ENCODE measurements at places on chromosomes 7 and 10. TPM values are rescaled to one million over a fixed set of nuclear protein-coding genes. Genes with fewer than 3 reads are reported as not detected.

GRCh38 chr7:128174386-128174785 lies 66.7 kb upstream of the LEP start:
- DNase-seq, result no peak

Gene HOXA2
- polyA plus RNA-seq, result 2.6 TPM

Gene TCAF2
- 1.9 TPM for polyA plus RNA-seq

GRCh38 chr10:29636178-29636577 lies 1.4 kb upstream of the SVIL start:
- DNase-seq, result peak; percentile 87

DNA sequence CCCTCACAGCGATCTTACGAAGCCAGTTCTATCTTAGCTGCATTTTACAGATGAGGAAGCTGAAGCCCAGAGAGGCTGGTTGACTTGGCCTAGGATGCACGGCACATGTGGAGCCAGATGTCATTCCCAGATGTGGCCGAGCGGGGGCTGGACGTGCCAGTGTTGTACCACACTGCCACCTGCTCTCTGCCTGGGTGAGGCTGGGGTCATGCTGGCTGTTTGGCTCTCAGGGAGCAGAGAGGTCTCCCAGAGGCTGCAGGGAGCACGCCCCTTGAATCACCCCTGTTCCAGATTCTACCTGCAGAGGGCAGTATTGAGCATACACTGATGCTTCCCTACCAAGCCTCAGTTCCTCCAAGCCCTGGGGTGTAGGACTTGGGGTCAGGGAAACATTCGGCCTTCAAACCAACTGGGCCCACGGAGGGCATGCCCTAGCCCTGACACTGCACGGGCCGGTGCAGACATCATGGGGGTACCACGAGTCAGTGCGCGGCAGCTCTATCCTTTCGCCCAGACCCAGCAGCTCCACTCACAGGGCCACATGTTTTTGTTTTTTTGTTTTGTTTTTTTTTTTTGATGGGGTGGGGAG lies 3.8 kb upstream of the GTF2IRD1 start:
- DNase-seq, result peak; percentile 64

DNA sequence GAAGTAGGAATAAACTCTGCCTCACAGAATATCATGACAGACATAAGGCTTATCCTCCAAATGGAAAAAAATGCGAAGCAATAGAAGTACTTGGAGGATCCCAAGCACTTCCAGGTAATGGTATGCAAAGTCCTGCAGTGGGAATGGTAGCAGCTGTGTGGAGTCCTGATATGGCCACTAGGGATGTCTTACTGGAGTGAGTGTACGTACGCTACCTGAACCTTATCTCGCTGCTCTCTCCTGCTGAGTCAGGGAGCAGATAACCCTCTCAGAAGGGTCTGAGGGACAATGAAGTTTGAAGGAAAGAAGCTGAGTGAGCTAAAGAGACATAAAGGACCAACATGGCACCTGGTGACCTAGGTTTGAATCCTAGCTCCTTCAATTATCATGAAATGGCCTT lies 42.2 kb downstream of the CH25H start:
- no peak for DNase-seq

Gene OPN4
- not detected for polyA plus RNA-seq

DNA sequence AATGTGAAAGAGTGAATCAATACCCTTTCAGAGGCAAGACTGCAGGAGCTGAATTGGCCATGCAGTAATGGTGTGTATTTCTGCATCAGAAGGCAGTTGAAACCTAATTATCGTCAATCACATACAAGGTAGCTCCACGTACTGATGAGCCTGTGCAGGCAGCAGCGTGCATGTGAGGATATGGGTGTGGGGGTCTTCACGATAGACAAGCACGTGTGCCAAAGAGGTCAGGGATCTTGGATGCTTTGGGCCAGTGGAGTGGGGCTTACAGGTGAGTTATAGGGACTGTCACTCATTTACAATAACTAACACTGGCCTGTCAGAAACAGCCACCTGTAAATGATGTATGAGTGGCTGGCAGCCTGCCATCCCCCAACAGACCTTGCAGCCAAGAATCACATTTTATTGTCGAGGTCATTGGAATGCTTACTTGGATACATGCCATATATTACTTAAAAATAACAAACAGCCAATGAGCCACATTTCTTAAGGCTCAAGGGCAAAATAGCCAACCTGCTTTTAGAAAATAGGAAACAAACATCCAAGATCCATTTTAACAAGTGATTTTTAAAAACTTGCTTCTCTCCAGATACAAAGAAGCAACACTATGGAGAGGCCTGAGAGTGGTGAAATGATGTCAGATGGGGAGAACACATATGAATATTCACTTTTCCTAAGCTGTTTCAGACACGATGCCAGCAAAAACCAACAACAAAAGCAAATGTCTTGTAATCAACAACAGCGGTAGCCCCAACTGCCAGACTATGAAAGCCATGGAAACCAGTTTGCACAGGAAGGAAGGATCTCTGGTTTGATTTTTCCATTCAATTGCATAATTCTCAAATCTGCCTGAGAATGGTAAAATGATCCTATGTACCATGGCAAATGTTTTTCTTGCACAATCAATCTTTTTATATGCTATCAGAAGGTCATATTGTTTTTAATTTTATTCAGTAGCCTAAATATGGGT lies 210.7 kb downstream of the SKAP2 start:
- no peak for DNase-seq

- DNase-seq, result no peak
Observed at GRCh38 chr7:1591396-1591795, 21.6 kb upstream of the PSMG3 start.

GRCh38 chr7:93228302-93228701 lies 2.0 kb upstream of the HEPACAM2 start:
- DNase-seq, result peak; percentile 74

Gene GJD4
- not detected for polyA plus RNA-seq

DNA sequence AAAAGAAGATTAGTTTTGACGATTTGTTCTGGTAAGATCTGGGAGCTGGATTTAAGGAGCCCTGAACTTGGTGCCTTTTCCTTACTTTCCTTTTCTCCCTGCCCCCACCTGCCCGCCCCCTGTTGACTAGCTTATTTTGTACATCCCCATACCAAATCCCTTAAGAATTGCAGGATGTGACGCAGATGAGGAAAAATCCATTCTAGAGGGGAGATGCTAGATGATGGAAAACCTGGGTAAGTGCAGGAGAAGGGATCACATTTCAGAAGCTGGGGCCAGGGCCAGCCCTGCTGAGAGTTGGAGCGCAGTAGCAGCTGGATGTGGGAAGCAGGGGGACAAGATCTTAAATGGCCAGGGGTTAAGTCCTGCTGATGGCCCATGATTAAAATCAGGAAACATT lies 93.9 kb downstream of the CCDC3 start:
- DNase-seq, result peak; percentile 39

Gene TSPAN33
- 0.36 TPM for polyA plus RNA-seq

- peak; percentile 10 for DNase-seq
Observed at GRCh38 chr7:69243016-69243415, 355.3 kb upstream of the AUTS2 start.

Gene SLC25A28
- 22.4 TPM for polyA plus RNA-seq

DNA sequence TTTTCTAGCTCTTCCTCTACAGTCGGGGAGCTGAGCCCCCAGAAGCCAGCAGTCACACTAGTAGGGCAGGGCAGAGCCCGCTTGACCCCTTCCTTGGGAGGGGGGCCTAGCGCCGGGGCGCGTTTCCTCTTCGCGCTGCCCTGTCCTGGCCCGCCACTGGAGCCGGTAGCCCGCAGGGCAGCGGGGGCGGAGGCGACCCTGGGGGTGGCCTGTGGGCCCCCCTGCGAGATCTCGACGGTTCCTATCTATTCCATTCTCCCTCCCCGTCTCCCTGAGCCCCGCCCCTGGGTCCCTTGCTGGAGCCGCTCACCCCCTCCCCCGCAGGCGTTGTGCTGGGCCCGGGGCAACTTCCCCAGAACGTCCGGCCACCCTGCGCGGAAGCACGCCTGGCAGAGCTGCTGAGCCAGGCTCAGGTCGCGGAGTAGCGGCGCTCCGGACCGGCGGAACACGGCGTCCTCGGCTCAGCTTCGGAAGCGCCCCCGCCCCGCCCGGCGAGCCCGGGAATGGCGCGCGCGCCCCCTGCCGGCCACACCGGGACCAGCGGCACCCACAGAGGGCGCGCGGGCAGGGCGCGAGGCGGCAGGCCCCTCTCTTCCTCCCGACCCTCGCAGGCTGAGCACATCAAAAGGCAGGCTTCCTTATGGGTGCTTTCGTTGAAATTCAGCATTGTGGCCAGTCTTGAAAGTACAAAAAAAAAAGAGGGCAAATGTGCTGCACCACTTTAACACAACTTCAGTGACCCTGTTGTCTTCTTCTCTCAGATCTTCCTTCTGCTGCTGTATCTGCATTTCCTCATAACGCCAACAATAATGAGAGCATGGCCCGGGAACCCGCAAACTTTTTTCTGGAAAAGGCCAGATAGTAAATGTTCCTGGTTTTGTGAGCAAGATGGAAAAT lies 327.6 kb downstream of the TNS3 start:
- peak; percentile 56 for DNase-seq

GRCh38 chr10:30422151-30422695 lies 11.8 kb upstream of the MAP3K8 start:
- no peak for DNase-seq

- DNase-seq, result no peak
Observed at GRCh38 chr7:88432301-88432700, 125.6 kb upstream of the STEAP4 start.

- DNase-seq, result no peak
Observed at GRCh38 chr7:82335001-82335400, 108.6 kb downstream of the CACNA2D1 start.

DNA sequence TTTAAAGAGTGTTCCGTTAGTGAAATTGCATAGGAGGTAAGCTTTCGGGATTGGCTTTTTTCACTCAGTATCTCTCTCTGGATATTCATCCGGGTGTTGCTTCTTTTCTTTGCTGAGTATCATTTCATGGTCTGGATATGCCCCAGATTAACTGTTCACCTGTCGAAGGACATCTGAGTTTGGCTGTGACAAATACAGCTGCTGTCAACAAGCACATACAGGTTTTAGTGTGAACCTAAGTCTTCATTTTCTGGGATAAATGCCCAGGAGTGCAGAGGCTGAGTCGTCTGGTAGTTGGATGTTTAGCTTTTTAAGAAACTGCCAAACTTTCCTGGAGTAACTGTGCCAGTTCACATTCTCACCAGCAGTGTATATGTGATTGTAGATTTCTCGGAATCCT lies 5.6 kb downstream of the DOCK1 start:
- no peak for DNase-seq

GRCh38 chr10:105540381-105540780 lies 899.3 kb downstream of the SORCS3 start:
- no peak for DNase-seq

Gene DNAH11
- 0.16 TPM for polyA plus RNA-seq

- no peak for DNase-seq
Observed at GRCh38 chr10:122658356-122659049, 41.1 kb downstream of the C10orf120 start.

GRCh38 chr7:135913404-135913803 lies 63.8 kb downstream of the MTPN start:
- no peak for DNase-seq

DNA sequence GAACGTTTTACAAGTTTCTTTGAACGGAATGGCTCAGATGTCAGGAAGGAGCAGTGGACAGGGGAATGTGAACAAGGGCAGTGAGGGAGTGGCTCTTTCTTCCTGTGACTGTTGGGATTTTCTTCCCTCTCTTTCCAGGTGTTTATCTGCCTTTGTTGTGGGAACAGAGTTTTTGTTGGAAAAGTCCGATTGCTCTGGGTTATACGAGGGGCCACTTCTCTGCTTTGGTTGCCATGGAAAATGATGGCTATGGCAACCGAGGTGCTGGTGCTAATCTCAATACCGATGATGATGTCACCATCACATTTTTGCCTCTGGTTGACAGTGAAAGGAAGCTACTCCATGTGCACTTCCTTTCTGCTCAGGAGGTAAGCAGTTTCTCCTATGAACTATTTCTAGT lies 41.4 kb downstream of the ZRANB1 start:
- DNase-seq, result no peak

Gene ZNF398
- 6.7 TPM for polyA plus RNA-seq

Gene LIPF
- not detected for polyA plus RNA-seq

DNA sequence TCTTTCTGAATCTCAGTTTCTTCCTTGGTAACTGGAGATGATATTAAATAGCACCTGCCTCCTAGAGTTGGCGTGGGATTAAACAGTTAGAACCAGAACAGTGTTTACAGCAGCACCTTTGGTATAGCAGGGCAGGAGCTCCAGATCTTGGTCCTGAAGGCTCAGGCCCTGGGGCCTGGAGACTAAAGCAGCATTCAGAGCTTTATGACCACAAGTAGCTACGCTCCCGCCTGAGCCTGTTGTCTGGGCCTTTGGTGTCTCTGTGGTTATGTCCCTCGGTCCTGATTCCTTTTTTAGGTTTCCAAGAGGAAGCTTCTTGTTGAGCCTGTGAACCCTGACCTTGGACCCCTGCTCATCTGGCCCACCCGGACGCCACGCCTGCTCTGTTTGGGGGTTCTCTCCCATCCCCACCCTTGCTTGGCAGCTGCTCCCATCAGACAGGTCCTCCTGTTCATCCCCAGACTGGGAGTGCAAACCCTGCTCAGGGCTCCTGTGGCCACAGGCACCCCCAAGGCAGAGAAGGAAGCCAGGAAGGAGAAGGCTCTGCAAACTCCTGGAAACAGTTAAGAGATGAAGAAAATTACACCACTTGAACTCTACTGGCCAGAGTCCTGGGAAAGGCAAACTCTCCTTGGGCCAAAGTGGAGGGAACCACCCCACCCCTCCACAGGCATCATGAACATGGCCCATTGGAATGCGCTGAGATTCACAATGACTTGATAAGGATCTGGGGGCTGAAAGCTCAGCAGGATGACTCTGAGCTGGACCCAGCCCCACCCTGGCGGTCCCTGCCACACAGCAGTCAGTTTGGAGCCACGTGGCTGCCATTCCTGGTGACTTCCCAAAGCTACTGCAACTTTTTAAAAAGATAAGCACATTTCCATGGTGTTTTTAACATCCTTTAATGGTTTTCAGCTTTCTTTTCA lies 50.1 kb upstream of the TMEM72 start:
- DNase-seq, result peak; percentile 99

- DNase-seq, result peak; percentile 71
Observed at GRCh38 chr7:40324914-40325313, 190.1 kb downstream of the SUGCT start.

- no peak for DNase-seq
Observed at GRCh38 chr10:86790394-86790793, 34.0 kb downstream of the BMPR1A start.

Gene ARHGAP22
- 10.4 TPM for polyA plus RNA-seq

Gene LIPM
- not detected for polyA plus RNA-seq

DNA sequence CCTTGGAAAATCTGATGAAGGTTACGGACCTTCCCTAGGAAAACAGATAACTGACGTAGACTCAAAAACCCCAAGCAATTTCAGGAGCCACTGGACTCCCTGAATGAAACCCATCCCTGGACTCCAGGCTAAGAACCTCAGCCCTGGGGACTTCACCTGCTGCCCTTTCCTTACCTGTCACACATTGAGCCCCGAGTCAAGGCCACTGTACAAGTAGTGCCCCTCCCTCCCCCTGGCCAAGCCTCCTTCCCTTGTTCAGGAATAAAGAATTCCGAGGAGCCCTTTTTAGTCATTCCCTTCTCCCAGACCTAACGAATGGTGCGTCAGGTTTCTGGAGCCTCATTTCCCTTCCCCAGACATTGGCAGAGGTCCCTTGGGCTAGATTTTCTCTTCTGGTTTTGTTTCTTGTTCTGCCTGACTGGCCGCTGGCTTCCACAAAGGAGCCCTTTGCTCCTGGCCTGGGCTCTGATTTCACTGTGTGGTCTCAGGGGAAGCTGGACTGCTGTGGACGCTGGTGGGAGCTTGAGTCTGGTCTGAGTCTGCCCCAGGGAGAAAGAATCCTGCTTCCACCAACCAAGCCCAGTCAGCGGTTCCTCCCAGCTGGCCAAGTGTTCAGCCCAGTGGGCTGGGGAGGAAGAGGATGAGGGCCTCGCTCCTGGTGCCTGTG lies 31.7 kb downstream of the ZNF775 start:
- no peak for DNase-seq
